Activated T-helper 17 cell treated with anti-CD3 and anti-CD28 coated beads, Interleukin-2, amount 50 U/mL, for 72 hours (primary cell): ENCODE measurements at places on chromosomes 2 and 18.

GRCh38 chr18:57447154-57447621 is 12.0 kb downstream of the ONECUT2 start:
- ATAC-seq, result no peak

GRCh38 chr2:131030478-131030971 is 62.7 kb downstream of the FAM168B start:
- no peak for ATAC-seq

GRCh38 chr2:215361876-215362561 is 50.2 kb downstream of the ATIC start:
- ATAC-seq, result no peak

DNA sequence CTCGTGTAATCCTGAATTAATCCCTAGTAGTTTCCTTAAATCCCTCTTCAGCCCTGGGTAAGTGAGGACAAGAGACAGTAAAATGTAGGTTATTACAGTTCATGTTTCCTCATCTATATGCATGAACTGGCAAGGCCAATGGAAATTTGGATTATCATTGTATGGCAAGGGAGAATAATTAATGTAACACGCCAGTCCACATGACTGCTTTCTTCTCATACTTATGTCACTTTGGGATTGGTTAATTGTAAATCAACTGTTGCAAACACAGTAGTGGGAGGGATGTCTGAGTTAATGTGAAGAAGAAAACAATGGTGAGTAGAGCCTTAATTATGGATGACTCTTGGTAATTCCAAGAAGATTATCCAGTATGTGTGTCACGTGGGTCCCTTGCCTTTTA is 1.7 kb upstream of the SERPINB7 start:
- no peak for ATAC-seq

- no peak for ATAC-seq
These were observed 406.2 kb upstream of the CWC22 start for GRCh38 chr2:180413336-180413735.

DNA sequence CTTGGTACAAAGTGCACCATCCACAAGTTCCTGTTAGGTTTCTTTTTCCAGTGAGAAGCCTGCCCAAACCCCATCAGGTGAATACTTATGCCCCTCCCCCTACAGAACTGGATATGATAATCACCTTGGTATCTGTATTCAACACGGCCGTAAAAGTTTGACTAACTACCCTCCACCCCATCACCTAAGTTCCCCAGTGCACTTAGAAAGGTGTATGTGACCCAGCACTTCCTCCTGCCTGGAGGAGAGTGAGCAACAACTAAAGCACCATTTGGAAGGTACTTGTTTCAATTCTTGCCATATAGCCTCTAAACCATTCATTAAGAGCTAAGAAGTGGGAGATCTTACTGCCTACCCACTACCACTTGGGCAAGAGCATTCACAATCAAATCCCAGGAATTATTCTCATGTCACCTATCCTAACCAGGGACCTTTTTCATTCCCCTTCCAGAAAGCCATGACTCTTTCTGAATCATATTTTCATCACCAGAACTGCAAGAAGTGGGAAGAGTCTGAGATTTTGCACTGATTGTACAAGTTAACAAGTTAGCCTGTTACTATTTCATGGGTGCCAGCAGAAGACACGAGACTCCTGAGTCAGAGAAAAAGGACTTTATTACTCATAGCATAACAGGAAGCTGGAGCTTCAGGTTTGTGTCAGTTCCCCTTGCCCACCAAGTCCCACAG is 53.5 kb upstream of the NDUFV2 start:
- ATAC-seq, result peak; percentile 86

DNA sequence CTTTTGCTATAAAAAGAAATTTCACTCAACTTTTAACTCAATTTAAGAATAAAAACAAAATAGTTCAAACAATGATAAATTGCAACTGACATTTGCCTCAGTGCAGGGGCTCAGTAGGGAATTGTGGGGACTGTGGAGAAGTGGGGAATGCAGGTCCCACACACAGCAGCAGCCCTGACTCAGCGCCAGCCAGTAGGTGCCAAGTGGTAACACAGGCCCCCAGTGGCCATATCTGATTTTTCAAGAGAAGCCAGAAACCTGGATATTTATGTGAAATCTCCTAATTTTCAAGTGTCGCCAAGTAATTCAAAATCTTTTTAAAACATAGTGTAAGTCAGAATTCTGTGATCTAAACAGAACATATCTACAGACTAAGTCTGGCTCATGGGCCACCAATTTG is 186.3 kb downstream of the EN1 start:
- no peak for ATAC-seq

- no peak for ATAC-seq
These were observed 194.0 kb downstream of the ACTR3 start for GRCh38 chr2:114083717-114084387.

DNA sequence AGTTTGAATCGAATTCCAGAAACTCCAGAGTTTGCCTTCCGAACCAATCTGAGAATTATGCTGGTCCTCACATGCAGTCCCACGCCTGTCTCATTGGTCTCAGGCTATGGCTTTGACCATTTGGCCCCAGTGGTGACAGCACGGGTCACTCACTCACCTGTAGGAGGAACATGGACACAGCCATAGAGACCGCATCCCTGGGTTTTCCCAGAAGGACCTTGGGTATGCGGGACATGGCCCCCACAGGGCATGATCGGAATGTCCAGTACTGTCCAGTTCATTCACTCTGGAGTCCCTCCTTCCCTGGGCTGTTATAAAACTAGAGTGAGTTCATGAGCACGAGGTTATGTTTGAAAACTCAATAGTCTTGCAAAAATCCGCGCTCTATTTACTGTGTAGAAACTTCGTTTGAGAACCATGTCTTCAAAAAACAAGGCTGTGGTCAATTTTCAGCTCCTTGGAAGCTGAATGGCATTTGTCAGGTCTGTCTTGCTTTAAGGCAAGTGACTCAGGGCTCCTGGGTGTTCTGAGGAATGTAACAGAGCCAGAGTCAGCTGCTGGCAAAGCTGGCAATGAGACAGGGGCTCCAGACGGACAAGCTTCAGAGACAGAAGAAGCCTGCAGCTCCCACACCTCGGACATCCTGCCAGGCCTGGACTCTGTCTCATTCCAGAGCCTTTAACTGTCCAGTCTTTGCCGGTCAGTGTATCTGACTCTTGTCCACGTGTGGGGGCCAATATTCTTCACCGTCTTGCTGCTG is 86.7 kb upstream of the TMEM18 start:
- ATAC-seq, result no peak

DNA sequence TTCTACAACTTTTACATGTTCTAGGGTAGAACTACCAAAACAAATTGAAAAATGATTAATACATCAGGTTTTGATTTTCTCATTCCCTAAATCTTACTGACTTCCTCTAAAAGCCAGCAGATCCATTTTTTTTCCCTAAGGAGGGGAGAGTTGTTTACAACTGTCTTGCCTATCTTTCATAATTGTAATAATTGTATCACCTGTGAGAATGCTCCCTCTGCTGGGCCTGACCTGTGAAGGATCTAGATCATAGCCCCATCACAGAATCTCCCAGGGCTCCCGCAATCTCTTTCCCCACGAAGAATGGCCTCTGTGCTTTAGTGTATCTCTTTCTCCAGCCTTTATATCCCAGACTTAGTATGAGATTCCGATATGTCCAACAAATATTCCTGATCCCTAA is 9.1 kb downstream of the LOXL3 start:
- no peak for ATAC-seq

GRCh38 chr2:84278386-84278785 is 180.7 kb downstream of the SUCLG1 start:
- no peak for ATAC-seq

DNA sequence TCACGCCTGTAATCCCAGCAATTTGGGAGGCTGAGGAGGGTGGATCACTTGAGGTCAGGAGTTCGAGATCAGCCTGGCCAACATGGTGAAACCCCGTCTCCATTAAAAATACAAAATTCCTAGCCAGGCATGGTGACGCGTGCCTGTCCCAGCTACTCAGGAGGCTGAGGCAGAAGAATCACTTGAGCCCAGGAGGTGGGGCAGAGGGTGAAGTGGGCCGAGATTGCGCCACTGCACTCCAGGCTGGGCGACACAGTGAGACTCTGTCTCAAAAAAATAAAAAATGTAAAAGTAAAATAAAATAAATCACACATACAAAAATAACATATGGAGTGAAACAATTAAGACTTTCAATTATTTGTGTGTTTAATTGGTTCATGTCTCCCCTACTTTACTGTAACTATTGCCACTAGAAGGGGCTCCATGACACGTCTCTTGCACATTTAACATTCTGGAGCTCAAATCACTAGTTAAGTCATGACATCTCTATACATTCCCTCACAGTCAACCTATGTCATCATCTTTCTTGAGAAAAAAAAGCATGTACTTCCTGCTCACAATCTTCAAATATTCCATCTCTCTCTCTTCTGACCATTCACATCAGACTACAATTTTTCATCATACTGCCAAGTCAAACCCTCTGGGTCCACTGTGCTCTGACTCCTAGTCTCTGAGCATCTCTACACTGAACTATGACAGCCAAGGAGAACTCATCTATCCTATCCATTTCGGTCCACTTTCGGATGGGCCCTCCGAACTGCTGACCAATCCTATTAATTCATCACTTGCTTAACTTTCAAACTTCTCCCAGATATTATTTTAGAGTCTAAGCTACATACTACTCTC is 6.7 kb downstream of the GFPT1 start:
- peak; percentile 20 for ATAC-seq

DNA sequence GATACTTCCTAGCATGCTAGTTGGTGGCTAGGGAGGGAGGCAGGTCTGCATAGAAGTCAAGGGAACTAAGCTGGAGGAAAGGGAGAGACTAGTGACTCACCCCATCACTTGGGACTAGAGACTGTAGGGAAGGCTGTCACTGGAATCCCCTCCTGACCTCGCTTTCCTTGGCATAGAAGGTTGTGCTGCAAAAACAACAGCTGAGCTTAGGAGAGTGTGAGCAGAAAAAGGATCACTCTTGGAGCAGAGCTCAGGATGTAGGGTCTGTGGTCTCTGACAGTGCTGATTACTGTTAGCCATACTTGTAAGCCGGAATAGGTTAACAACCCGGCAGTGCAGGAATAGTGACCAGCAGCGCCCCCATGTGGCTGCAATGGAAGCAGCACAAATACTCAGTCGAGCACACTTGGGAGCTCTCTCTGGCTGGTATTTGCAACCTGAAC is 66.9 kb upstream of the SMAD2 start:
- peak; percentile 32 for ATAC-seq

DNA sequence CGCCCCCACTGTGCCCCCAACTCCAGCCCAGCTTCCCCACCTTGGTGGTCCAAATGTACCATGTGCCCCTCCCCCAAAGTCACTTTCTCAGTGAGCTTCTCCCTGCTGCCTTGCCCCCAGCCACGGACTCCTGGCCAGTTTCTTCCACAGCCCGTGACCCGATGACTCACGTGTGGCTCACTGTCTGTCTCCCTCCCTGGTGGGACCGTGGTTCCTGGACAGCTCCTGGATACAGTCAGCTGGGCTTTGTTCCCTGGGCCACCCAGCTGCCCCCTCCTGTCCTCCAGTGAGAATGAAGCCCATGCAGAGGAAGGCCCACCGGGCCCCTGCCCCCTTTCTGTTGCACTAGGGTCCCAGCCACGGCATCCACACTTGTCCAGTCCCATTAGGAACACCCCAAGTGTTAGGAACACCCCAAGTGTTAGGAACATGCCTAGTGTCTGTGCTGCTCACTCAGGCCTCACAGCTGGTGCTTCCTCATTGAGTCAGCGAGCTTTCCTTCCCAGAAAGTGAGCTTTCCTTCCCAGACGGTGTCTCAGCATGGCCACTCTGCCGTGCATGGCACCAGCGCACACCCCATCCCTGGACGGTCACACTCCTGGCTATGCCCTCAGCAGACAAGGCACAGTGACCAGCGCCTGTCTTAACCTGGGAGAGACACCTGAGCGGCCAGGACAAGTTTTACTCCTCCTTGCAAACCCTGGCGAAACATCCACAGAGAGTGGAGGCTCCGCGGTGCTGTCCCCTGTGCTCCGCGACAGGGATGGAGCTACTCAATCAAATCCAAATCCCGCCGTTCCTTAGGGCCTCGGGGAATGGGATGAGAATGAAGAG is 44.8 kb upstream of the CTDP1 start:
- no peak for ATAC-seq

DNA sequence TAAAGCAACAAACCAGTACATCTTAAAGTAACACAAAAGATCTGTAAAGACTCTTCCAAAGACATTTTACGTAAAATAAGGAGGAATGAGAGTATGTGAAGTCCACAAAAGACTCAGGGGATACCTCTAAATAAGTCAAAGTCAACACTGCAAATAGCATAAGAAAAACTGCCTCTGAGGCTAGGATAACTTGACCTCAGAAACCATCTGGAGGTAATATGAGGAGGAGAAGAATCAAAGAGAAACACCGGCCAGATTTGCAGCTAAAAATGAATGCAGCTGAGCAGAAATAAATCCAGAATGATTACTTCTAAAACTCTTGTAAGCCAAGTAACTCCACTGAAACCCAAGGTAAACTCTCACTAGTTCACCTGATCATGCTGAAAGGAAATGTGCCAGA is 52.2 kb upstream of the ERMN start:
- ATAC-seq, result no peak

GRCh38 chr2:86433137-86433536 is 8.0 kb upstream of the KDM3A start:
- ATAC-seq, result no peak

- no peak for ATAC-seq
These were observed 523.1 kb downstream of the XIRP2 start for GRCh38 chr2:167411367-167411766.

- no peak for ATAC-seq
These were observed 209.2 kb upstream of the CDH19 start for GRCh38 chr18:66813138-66813537.

GRCh38 chr2:71603311-71603811 is 150.0 kb downstream of the DYSF start:
- ATAC-seq, result no peak

- ATAC-seq, result no peak
These were observed 52.9 kb downstream of the OSBPL6 start for GRCh38 chr2:178247250-178247649.

- no peak for ATAC-seq
These were observed 12.6 kb upstream of the KLHL23 start for GRCh38 chr2:169721016-169721415.

GRCh38 chr2:53490659-53491058 is 276.9 kb upstream of the CHAC2 start:
- ATAC-seq, result no peak

- ATAC-seq, result no peak
These were observed 194.8 kb downstream of the TPGS2 start for GRCh38 chr18:36633961-36634412.

GRCh38 chr2:44010266-44010665 is 14.5 kb upstream of the LRPPRC start:
- ATAC-seq, result no peak

- no peak for ATAC-seq
These were observed 123.3 kb upstream of the DCC start for GRCh38 chr18:52216666-52217065.

DNA sequence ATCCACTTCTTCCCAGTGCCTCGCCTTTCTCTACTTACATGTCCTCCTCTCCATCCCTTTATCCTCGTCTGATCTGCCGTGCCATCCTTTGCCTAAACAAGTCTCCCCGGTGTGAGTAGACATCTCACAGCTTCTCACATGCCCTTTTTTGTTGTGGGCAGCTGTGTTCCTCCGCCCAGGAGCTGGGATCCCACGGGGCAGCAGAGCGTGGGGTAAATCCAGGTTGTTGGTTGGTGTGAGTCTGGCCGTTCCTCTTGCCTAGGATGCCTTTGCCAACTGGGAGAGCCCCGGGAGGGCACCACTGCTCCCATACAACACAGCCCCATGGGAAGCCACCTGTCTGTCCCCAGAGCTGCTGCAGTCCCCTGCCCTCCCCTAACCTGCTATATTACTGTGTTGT is 22.4 kb downstream of the SLC30A3 start:
- no peak for ATAC-seq
